SJCRH30 (cell line): ENCODE measurements at places on chromosomes 13 and 19. TPM values are rescaled to one million over a fixed set of nuclear protein-coding genes. Genes with fewer than 3 reads are reported as not detected.

GRCh38 chr19:1284293-1284978, 1.2 kb upstream of the EFNA2 start:
- no peak overlapping the region for H3K27ac ChIP-seq
- no peaks in the 10 kb centered on the region for H3K4me1 ChIP-seq
- peaks cover 49% of the 10 kb centered on the region for H3K27me3 ChIP-seq
- DNase-seq = no peak

DNA sequence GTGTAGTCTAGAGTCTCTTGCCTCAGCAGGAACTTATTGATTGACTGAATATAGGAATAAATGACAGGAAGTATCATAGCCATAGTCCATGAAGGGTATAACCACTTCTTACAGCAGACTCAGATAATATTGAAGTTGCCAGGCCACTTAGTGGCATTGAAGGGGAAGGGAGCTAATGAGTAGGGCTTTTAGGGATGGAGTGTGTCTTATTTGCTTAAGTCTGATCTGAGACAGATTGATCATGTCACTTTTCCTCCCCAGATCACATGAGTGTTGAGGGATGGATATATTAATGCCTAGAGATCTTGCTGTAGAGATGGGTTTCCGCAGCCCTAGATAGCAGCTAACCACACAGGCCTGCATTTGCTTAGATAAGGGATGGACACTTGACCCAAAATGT, 62.2 kb upstream of the NBEA start:
- H3K27me3 ChIP-seq = no peaks in the 10 kb centered on the region
- H3K27ac ChIP-seq = no peak overlapping the region
- H3K4me1 ChIP-seq = no peaks in the 10 kb centered on the region
- H3K36me3 ChIP-seq = no peaks in the 10 kb centered on the region
- no peak for DNase-seq

DNA sequence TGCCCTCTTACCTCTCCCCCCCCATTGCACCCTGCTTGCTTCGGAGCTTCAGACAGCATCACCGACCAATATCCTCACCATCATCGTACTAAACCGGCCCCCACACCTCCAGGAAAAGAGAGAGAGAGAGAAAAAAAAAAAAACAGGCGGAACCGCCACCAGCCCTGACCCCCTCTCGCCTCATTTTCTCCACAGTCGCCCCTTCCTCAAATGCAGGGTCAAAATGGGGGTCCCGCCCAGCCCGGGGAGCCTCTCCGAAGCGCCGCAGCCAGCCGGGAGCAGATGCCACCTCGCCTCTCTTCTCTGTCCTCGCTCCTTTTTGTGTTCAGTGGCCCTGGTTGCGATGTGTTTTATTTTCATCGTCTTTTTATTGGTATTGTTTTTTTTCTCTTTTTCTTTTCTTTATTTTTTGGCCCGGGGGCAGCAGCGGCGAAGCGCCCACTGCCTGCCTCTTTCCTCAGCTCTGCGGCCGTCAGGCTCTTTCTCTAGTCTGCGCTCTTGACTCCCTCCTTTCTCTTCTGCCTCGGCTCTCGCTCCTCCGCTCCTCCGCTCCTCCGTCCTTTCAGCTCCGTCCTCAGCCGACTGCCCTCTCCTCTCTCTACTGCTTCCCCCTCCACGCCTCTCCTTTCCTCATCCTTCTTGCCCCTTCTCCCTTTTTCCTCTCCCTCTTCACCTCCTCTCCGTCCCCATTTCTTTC, 41.4 kb downstream of the DEDD2 start:
- no peaks in the 10 kb centered on the region for H3K36me3 ChIP-seq
- H3K4me1 ChIP-seq = no peaks in the 10 kb centered on the region
- DNase-seq = no peak
- no peak overlapping the region for H3K27ac ChIP-seq

DNA sequence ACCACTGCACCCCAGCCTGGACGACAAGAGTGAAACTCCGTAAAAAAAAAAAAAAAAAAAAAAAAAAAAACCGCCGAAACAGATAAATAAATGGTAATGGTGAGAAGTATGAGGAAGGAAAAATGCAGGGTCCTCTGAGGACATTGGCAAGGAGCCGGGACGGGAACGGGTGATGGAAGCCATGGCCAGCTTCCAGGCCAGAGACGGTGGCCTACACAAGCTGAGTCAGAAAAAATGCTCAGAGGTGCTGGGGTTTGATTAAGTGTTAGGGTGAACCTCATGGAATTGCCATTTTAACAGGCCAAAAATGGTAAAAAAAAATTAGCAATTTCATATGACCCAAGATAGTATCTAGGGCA, 866 bp upstream of the ZSWIM4 start:
- peaks cover 13% of the 10 kb centered on the region for H3K4me1 ChIP-seq
- no peaks in the 10 kb centered on the region for H3K36me3 ChIP-seq
- peak overlapping the region; percentile 75 for H3K27ac ChIP-seq
- no peaks in the 10 kb centered on the region for H3K27me3 ChIP-seq
- peak; percentile 66 for DNase-seq

Gene SIGLEC5
- not detected in 2 replicates for total RNA-seq

Gene GPR183
- not detected in 2 replicates for total RNA-seq

GRCh38 chr13:46624821-46625220, 71.9 kb downstream of the LRCH1 start:
- H3K27ac ChIP-seq = no peak overlapping the region
- DNase-seq = no peak
- no peak overlapping the region for H3K4me3 ChIP-seq

Gene ZNF229
- total RNA-seq = not detected in 2 replicates

DNA sequence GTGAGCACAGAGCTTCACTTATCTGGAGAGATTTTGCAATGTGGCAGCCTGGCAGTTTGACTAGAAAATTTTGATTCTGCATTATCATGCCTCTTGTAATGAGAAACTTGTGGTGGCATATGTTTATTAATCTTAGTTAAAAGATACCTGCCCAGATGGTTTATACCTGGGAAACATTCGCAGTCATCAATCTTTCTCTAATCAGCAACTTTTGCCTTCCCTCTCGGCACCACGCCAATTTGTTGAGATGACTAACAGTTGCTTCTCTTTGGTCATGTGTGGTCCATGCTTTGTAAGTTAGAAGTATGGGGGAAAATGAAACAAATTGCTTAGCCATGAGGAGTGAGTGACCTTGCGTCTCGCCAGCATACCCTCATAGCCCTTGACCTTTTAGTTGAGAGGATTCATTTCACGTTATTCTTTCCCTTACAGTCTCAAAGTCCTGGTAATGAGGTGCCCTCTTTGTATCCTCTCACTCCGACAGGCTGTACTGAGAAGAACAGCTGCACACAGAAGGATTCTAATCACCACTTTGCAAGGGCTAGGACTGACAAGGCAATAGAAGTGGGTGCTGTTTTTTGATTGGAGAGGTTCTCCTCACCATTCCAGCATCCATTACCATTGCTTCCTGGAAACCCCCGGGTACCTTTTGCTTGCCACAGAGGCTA, 201.4 kb downstream of the OXGR1 start:
- H3K4me3 ChIP-seq = no peak overlapping the region
- H3K36me3 ChIP-seq = no peaks in the 10 kb centered on the region
- no peak overlapping the region for H3K27ac ChIP-seq
- DNase-seq = peak; percentile 4
- no peaks in the 10 kb centered on the region for H3K4me1 ChIP-seq
- no peaks in the 10 kb centered on the region; the same call in 1 of the 2 replicates for H3K27me3 ChIP-seq

- H3K36me3 ChIP-seq = no peaks in the 10 kb centered on the region
- peak overlapping the region; percentile 47 for H3K27ac ChIP-seq
Measured at GRCh38 chr19:13865571-13866462, 11.1 kb upstream of the NANOS3 start.

- peak overlapping the region; percentile 95 for H3K4me3 ChIP-seq
- H3K27ac ChIP-seq = peak overlapping the region; percentile 93
- H3K36me3 ChIP-seq = peaks cover 6% of the 10 kb centered on the region
- H3K27me3 ChIP-seq = no peaks in the 10 kb centered on the region
- peaks cover 36% of the 10 kb centered on the region for H3K4me1 ChIP-seq
Measured at GRCh38 chr13:39602277-39602613, 748 bp downstream of the LHFPL6 start.

DNA sequence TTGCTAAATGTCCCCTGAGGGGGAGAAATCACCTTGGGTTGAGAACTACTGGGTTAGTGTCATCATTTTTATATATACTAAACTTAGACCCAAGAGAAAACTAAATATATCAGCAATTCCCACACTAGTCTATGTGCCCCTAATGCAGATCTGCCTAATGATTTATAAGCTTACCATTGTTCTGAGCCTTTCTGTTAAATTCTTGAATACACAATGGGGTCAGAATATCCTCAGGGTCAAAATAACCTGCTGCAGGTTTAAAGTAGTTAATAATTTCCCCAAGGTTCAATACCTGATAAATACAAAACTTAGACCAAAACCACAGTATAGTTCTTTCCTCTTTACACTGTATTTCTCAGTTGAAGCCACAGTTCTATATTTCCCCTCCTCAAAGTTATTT, 4.6 kb downstream of the VWA8 start:
- DNase-seq = no peak
- no peaks in the 10 kb centered on the region for H3K27me3 ChIP-seq
- H3K27ac ChIP-seq = no peak overlapping the region
- no peaks in the 10 kb centered on the region for H3K36me3 ChIP-seq

GRCh38 chr13:112345826-112346172, 30.4 kb upstream of the SPACA7 start:
- no peak for DNase-seq
- H3K4me3 ChIP-seq = no peak overlapping the region
- no peak overlapping the region for H3K27ac ChIP-seq

Gene CD22
- total RNA-seq = 0.04 TPM in 1 of 2 replicates, not detected in the other

DNA sequence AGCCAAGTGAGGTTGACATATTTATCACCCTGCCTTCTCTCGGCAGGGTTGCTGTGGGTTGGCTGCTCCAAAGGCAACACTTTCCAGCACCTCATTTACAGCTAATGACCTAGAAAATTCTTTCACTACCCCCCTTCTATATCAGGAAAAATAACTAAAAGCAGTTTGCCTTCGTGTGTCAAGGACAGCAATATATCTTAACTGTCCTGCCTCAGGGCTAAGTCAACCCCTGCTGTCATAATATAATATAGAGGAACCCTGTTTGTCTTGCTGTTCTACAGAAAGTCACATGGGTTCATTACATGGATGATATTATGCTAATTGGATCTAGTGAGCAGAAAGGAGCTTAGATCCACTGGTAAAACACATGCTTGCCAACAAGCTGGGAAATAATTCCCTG, 28.1 kb upstream of the USP12 start:
- H3K4me1 ChIP-seq = 0 out of 2 replicates have a peak, but pooled peaks cover 4% of the 10 kb centered on the region
- no peak overlapping the region for H3K4me3 ChIP-seq
- no peaks in the 10 kb centered on the region for H3K27me3 ChIP-seq
- H3K36me3 ChIP-seq = no peaks in the 10 kb centered on the region
- no peak overlapping the region for H3K27ac ChIP-seq

Gene ZNF441
- total RNA-seq = 6.0 and 6.2 TPM in 2 replicates

DNA sequence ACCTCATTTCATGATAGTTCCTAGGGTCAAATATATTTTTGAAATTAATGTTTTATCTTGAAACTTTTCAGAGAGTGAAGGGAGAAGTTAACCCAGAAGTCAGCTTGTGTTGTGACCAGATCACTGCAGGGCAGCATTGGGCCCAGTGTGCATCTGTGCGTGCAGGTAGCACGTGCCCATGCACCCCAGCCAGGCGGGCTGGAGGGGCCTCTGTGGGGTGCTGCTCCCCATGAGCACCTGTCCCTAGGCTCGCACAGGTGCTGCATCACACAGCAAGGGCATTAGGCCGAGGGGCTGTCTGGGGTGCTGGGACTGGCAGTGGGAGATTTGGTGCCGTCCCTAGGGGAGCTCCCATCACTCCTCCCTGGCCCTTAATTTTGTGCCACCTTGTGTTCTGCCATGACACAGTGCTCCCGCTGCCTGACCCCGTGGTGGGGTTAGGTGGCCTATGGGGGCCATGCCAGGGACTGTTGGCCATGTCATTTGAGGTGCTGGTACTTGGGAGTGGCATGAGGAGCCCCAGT, 13.1 kb downstream of the UPF1 start:
- peaks cover 24% of the 10 kb centered on the region for H3K36me3 ChIP-seq
- peaks cover 11% of the 10 kb centered on the region for H3K4me1 ChIP-seq
- no peak for DNase-seq
- no peak overlapping the region for H3K27ac ChIP-seq

- no peak overlapping the region for H3K4me3 ChIP-seq
- no peaks in the 10 kb centered on the region for H3K36me3 ChIP-seq
Measured at GRCh38 chr13:34256236-34256635, 438.3 kb downstream of the RFC3 start.

GRCh38 chr19:18279516-18280246, 1.7 kb downstream of the JUND start:
- H3K4me3 ChIP-seq = peak overlapping the region; percentile 89
- peak; percentile 97 for DNase-seq
- no peaks in the 10 kb centered on the region for H3K27me3 ChIP-seq
- peak overlapping the region; percentile 76 for H3K27ac ChIP-seq

DNA sequence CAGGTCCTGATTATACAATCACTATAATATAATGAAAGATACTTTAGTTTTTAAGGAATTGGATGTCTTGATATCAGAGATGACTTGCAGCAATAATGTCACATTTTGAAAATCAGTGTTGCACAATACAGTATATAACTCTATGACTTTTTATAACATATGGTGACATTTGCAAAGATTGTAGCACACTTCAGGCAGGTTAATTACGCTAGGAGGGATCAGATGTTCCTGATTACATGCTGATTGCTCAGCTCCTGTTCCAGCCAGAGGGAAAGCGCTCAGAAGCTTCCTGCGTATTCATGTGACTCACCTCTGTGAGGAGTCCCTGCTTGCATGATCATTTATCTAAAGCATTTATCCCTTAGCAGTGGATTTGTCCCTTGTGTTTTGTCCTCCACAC, 265.6 kb downstream of the GPC5 start:
- no peaks in the 10 kb centered on the region for H3K27me3 ChIP-seq
- no peak overlapping the region for H3K4me3 ChIP-seq
- no peak for DNase-seq
- no peaks in the 10 kb centered on the region for H3K36me3 ChIP-seq
- peaks cover 9% of the 10 kb centered on the region; the same call in 1 of the 2 replicates for H3K4me1 ChIP-seq

GRCh38 chr19:1811942-1812425, at the start of gene ATP8B3:
TSS of gene ATP8B3 (minus strand) at chr19:1812276. CDS start at chr19:1811736, 540 bp downstream.
- H3K27ac ChIP-seq = no peak within 1 kb of the TSS; the same call in 1 of the 2 replicates
- H3K36me3 ChIP-seq = peaks cover 8% of the 10 kb centered on the region; the same call in 1 of the 2 replicates
- H3K4me3 ChIP-seq = peak within 1 kb of the TSS; percentile 52
- no peak for DNase-seq
